ENCODE measurements at places on chromosomes 2 and 18.

- DNase-seq = no peak
- H3K4me3 ChIP-seq = no peak overlapping the region
- no peaks in the 10 kb centered on the region for H3K27me3 ChIP-seq
- no peak overlapping the region for H3K27ac ChIP-seq
These were observed 110.6 kb downstream of the C2orf74 start for GRCh38 chr2:61272421-61273070.

DNA sequence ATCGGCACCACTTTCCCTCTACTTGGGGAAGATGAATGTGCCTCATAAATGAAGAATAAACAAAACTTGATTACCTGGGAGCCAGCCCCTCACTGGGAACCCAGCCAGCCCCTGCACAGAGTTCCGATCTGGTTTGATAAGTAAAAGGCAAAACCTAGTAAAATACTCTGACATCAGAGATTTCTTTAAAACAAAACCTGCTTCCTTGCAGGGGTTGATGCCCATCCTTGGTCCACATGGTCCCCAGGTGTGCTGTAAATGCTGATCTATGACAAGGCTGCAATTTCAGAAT lies 218.8 kb upstream of the APCDD1 start:
- no peaks in the 10 kb centered on the region for H3K27me3 ChIP-seq
- H3K27ac ChIP-seq = no peak overlapping the region
- no peaks in the 10 kb centered on the region for H3K36me3 ChIP-seq
- H3K4me3 ChIP-seq = no peak overlapping the region
- DNase-seq = no peak
- H3K4me1 ChIP-seq = no peaks in the 10 kb centered on the region

DNA sequence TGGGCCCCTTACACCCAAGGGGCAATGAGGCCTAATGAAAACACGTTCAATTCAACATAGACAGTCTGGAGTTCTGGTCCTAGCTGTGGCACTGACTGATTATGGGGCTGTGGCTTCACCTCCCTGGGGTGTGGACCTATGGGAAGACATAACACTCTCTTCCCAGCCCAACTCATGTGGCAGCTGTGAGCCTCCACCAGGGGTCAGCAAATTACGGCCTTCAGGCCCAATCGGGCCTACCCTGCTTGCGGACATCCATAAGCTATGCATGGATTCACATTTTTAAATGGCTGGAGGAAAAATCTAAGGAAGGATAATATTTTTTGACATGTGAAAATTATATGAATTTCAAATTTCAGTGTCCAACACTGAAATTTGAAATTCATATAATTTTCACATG lies 101.3 kb downstream of the LOXHD1 start:
- no peak overlapping the region for H3K4me3 ChIP-seq
- no peak overlapping the region for H3K27ac ChIP-seq
- no peaks in the 10 kb centered on the region for H3K27me3 ChIP-seq

GRCh38 chr2:167181134-167181533 lies 292.9 kb downstream of the XIRP2 start:
- H3K36me3 ChIP-seq = no peaks in the 10 kb centered on the region
- H3K27me3 ChIP-seq = no peaks in the 10 kb centered on the region
- H3K27ac ChIP-seq = no peak overlapping the region
- no peak overlapping the region for H3K4me3 ChIP-seq

DNA sequence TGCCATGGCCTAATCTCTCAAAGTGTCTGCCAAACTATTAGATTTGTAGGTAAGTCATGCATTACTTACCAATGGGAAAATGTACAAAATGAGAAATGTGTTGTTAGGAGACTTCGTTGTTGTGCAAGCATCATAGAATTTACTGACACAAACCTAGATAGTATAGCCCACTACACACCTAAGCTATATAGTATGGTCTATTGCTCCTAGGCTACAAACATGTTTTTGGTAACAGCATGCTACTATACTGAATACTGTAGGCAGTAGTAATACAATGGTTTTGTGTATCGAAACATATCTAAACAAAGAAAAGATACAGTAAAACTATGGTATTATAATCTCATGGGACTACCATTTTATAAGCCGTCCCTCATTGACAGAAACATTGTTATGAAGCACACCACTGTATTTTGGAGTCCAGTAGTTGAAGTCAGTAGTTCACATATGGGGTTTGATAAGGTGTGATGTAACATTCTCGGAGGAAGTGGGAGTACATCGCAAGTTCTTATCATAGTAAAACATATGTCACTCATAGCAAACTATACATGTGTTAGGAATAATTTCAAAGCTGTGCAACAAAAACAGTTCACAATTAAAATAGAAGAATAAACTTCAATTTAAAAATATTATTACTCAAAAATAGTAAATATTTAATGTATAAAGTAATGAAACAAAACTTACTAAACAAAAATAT lies 12.0 kb upstream of the GTF2A1L start:
- no peak overlapping the region for H3K27ac ChIP-seq
- no peak for DNase-seq
- H3K4me3 ChIP-seq = no peak overlapping the region
- no peaks in the 10 kb centered on the region for H3K36me3 ChIP-seq
- no peaks in the 10 kb centered on the region for H3K27me3 ChIP-seq

DNA sequence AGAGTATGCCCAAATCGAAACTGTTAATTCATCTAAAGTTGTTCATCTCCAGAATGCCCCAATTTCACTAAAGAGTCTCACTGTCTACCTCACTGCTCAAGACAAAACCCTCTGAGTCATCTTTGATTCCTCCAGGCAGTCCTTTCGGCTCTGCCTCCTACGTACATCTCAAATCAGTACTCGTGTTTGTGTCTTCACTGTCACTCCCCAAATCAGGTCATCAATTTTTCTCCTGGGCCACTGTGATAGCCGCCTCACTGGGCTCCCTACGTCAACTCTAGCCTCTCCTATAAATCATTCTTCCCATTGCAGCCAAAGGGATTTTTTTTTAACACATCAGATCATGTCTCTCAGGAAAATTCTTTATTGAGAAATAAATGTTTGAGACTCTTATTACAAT lies 42.1 kb upstream of the TTC39C start:
- no peak for DNase-seq
- no peaks in the 10 kb centered on the region for H3K36me3 ChIP-seq
- H3K4me1 ChIP-seq = no peaks in the 10 kb centered on the region
- no peak overlapping the region for H3K27ac ChIP-seq
- no peak overlapping the region for H3K4me3 ChIP-seq
- H3K27me3 ChIP-seq = no peaks in the 10 kb centered on the region

GRCh38 chr2:179255129-179255528 lies 9.5 kb downstream of the SESTD1 start:
- no peaks in the 10 kb centered on the region for H3K27me3 ChIP-seq
- H3K27ac ChIP-seq = no peak overlapping the region
- H3K4me3 ChIP-seq = no peak overlapping the region
- DNase-seq = no peak

DNA sequence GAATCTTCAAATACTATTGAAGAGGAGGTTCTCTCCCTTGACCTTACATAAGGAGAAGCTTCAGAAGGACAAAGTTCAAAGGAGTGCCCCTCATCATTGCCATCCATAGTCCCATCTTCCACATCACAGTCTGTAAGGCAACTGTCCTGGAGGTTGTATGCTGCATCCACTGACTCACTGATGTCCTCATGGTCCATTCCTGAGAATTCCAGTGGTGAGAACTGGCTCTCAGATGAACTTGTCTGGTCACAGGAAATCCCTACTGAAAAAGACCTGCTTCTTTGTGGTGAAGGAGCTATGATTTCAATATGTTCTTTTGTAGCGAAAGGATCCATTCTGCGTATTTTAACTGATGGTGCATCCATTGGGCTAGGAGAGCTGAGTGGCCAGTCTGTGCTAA lies 52.2 kb downstream of the EIF2AK3 start:
- no peak overlapping the region for H3K4me3 ChIP-seq
- no peak for DNase-seq
- H3K36me3 ChIP-seq = peaks cover 35% of the 10 kb centered on the region

DNA sequence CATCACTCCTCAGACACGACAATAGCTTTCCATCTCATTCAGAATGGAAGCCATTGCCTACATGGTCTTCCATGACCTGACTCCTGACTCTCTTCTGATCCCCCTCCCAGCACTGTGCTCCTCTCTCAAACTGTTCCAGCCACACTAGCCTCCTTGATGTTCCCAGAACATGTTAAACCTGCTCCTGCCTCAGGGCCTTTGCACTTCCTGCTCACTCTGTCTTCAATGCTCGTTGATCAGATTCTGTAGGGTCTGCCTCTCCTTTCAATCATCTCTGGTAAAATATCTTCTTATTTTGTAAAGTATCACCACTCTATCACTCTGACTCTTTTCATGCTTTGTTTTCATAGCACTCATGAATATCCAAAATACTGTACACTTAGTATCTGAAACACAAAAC lies 84.9 kb downstream of the SESTD1 start:
- no peaks in the 10 kb centered on the region for H3K4me1 ChIP-seq
- no peaks in the 10 kb centered on the region for H3K27me3 ChIP-seq
- H3K36me3 ChIP-seq = no peaks in the 10 kb centered on the region
- H3K27ac ChIP-seq = no peak overlapping the region
- DNase-seq = no peak

DNA sequence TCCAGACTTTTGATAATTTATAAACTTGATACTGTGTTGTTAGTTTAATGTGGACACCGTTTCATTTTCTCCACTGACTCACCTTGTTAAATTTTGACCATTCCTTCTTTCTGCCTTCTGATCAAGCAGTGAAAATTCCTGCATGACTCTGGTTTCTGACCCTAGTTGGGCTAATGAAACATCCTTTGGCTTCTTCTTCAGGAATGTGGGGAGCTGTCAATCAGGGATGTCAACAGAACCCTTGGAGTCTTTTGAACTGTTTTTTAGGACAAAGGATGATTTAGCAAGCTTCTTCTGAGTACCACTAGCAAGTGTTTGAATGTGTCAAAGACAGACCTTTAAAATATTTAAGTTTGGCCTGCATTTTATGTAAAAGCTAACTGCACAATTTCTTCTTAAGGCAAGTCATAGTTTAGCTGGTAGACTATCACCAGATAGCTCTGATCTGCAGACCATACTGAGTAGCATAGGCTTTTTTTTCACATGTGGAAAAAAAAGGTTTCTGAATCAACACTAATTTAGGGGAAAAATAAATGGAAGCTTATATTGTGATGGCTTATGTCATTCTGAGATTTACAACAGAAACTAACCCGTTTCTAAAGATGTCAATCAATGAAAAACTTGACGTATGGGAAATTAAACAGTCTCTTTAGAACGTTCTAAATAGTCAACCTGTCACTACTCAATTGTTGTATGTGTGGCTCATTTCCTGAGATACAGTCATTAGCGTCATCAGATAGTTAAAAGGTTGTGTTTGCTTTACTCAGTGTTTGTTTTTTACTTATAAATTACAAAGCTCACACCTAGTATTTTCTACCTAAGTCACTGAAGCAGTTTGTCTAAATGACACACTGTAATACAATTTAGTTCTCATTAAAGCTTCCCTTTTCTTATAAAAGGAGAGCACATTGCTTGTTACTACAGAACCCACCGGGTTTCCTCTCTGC lies 311.4 kb downstream of the PTPRM start:
- H3K27me3 ChIP-seq = no peaks in the 10 kb centered on the region
- H3K36me3 ChIP-seq = no peaks in the 10 kb centered on the region
- DNase-seq = no peak
- no peaks in the 10 kb centered on the region for H3K4me1 ChIP-seq
- H3K4me3 ChIP-seq = no peak overlapping the region

GRCh38 chr2:30475542-30475941 lies 28.5 kb downstream of the LCLAT1 start:
- H3K27me3 ChIP-seq = no peaks in the 10 kb centered on the region
- H3K27ac ChIP-seq = no peak overlapping the region
- no peaks in the 10 kb centered on the region for H3K36me3 ChIP-seq
- no peaks in the 10 kb centered on the region for H3K4me1 ChIP-seq
- no peak for DNase-seq

DNA sequence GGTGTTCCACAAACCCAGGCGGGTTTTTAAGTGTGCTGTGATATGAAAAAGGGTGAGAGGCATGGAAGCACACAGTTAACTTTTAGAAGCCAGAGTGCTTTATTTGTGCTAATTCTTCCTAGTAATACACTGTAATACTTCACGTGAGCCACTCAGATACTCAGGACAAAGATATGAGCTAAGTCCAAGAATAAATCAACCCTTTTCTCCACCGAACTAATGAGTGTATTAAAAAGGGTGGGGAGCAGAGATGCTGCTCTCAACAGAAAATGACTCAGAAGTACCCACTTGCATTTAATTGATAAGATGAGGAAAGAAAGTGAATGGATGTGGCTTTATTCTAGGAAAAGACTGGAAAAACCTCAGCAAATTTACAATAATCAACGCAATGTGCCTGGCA lies 79.9 kb downstream of the UXS1 start:
- no peak overlapping the region for H3K4me3 ChIP-seq
- no peaks in the 10 kb centered on the region for H3K27me3 ChIP-seq
- no peaks in the 10 kb centered on the region for H3K36me3 ChIP-seq
- DNase-seq = no peak
- no peak overlapping the region for H3K27ac ChIP-seq

- H3K27ac ChIP-seq = no peak overlapping the region
- no peaks in the 10 kb centered on the region for H3K27me3 ChIP-seq
- DNase-seq = no peak
These were observed 113.4 kb downstream of the COPS8 start for GRCh38 chr2:237199082-237199481.

DNA sequence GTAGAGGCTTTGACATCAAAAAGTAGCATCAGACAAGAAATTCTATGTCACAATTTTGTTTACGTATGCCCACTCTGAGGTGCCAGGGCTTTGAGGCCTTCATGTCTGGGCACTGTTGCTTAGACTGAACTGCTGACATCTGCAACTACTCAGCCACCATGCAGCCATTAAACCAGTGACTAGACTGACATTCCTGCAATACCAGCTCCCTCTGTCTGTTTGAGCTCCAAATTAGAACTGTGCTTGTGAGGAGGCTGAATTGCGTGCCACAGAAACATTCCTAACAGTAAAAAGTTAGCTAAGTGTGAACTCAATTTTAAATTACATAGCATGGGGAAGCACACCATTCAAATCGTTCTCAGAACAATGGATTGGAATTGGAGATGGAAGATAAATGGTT lies 163.2 kb downstream of the INSIG2 start:
- no peak for DNase-seq
- no peak overlapping the region for H3K4me3 ChIP-seq
- H3K4me1 ChIP-seq = no peaks in the 10 kb centered on the region
- no peaks in the 10 kb centered on the region for H3K36me3 ChIP-seq

- H3K36me3 ChIP-seq = no peaks in the 10 kb centered on the region
- H3K27me3 ChIP-seq = no peaks in the 10 kb centered on the region
- H3K27ac ChIP-seq = no peak overlapping the region
- H3K4me1 ChIP-seq = no peaks in the 10 kb centered on the region
These were observed 89.1 kb upstream of the KLF7 start for GRCh38 chr2:207254591-207255464.

- H3K27ac ChIP-seq = no peak overlapping the region
- no peak for DNase-seq
- peaks cover 34% of the 10 kb centered on the region for H3K4me1 ChIP-seq
- no peak overlapping the region for H3K4me3 ChIP-seq
- H3K36me3 ChIP-seq = peaks cover 19% of the 10 kb centered on the region
These were observed 355.8 kb downstream of the ARL6IP6 start for GRCh38 chr2:153074207-153074606.

GRCh38 chr2:214676421-214677089 lies 132.9 kb downstream of the BARD1 start:
- no peaks in the 10 kb centered on the region for H3K27me3 ChIP-seq
- H3K27ac ChIP-seq = no peak overlapping the region
- no peak overlapping the region for H3K4me3 ChIP-seq
- no peak for DNase-seq
- peaks cover 17% of the 10 kb centered on the region for H3K4me1 ChIP-seq

- no peaks in the 10 kb centered on the region for H3K36me3 ChIP-seq
- no peak for DNase-seq
- H3K27me3 ChIP-seq = no peaks in the 10 kb centered on the region
- H3K4me1 ChIP-seq = no peaks in the 10 kb centered on the region
- H3K27ac ChIP-seq = no peak overlapping the region
- H3K4me3 ChIP-seq = no peak overlapping the region
These were observed 12.7 kb upstream of the SERPINB7 start for GRCh38 chr18:63762518-63762917.
